NCI-H2107 (cell line): ENCODE measurements at places on chromosomes 4 and X.

- no peak for DNase-seq
These were observed 423.1 kb upstream of the PITX2 start for GRCh38 chr4:111045992-111046391.

DNA sequence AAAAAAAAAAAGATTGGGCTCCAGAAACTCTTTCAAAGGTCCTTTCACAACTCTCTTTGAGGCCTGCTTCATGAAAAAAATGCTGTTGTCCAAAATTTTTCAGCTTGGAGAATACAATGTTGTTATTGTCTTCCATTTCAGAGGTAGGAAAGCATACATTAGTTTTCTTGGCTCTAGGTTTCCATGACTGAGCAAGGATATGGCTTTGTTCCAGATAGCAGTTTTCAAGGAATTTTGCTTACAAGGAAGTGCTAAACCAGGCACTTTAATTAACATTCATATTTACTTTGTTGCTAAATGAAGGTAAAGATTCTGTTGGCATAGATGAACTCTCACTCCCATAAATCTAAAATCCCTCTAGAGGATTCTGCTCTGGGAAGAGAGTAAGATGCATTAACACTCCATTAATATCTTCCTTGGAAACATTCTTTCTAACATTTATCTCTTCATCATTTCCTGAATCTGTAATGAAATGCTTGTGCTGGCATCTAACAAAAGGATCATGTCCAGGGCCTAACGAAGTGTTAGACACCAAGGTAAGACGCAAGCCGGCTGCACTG, 118.4 kb downstream of the COL25A1 start:
- no peak for DNase-seq

DNA sequence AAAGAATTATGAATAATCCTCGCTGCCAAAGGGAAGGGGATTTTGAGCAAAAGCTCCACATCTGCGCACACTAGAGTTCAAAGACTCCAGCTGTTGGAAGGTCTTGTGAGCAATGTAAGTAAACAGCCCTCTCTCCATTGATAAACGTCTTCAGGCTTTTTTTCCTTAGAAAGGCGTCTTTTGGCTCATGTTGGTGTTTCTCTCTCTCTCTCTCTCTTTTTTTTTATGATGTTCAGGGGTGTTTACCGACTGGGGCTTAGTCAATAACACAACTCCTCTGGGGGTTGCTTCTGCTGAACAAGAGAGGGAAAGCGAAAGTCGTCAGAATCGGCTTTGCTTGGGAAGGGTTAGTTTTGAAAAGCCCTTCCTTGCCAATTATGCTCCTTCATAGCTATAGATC, 53.2 kb upstream of the C1QTNF7 start:
- no peak for DNase-seq

GRCh38 chrX:39828971-39829370, 268.8 kb downstream of the BCOR start:
- no peak for DNase-seq

DNA sequence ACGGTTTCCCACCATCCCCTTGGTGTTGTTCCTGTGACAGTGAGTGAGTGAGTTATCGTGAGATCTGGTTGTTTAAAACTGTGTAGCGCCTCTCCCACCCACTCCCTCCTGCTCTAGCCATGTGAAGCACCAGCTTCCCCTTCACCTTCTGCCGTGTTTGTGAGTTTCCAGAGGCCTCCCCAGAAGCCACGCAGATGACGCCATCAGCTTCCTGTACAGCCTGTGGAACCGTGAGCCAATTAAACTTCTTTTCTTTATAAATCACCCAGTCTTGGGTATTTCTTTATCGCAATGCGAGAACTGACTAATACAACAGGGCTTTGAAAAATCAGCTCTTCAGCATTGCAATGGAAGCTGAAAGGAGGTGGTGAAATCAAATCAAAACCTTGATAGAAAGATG, 50.0 kb downstream of the FGFBP1 start:
- no peak for DNase-seq

DNA sequence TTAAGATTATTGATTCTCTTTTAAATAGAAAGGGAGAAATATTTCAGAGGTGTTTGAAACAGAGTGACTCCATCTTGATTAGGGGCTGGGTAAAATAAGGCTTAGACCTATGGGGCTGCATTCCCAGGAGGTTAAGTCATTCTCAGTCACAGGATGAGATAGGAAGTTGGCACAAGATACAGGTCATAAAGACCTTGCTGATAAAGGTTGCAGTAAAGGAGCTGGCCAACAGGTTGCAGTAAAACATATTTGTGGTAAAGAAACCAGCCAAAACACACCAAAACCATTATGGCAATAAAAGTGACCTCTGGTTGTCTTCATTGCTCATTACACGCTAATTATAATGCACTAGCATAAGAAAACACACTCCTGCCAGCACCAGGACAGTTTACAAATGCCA, 165.0 kb downstream of the SPIN4 start:
- no peak for DNase-seq

DNA sequence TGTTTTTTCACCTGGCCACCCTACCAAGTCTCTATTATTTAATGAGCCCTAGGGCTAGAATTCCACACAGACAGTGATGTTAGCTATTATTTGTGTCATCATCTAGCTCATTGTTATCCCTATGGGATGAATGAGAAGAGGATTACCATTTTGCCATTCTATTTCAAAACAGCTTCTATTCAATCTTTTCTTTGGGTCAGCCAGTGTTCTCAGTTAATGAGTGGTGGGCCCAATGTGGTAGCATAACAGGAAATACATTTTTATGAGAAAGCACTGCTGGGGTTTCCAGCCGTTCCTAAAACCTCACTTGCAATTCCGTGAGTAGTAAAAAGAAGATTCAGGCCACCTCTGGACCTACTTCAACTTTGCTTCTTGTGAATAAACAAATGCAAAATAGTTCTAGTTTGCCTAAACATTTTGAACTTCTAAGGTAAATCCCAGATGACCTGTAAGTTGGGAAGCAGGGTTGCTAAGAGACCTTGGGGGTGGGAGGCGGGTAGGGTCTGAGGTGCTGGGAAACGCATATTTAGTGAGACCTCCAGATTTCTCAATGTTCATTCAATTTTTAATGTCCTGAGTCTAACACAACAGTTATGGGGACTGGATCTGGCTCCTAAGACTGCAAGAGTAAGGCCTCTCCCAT, 24.8 kb upstream of the CYP2U1 start:
- no peak for DNase-seq

- no peak for DNase-seq
These were observed 104.9 kb downstream of the CHIC2 start for GRCh38 chr4:53959343-53960120.

GRCh38 chrX:122546269-122546668, 637.8 kb upstream of the GRIA3 start:
- DNase-seq = no peak

GRCh38 chr4:184397516-184398163, 76.7 kb downstream of the IRF2 start:
- DNase-seq = no peak

- no peak for DNase-seq
These were observed 4.0 kb downstream of the MFAP3L start for GRCh38 chr4:170022211-170022610.

- no peak for DNase-seq
These were observed 42.4 kb downstream of the N4BP2 start for GRCh38 chr4:40099010-40099409.

GRCh38 chrX:67953658-67954057, 409.8 kb downstream of the AR start:
- no peak for DNase-seq

DNA sequence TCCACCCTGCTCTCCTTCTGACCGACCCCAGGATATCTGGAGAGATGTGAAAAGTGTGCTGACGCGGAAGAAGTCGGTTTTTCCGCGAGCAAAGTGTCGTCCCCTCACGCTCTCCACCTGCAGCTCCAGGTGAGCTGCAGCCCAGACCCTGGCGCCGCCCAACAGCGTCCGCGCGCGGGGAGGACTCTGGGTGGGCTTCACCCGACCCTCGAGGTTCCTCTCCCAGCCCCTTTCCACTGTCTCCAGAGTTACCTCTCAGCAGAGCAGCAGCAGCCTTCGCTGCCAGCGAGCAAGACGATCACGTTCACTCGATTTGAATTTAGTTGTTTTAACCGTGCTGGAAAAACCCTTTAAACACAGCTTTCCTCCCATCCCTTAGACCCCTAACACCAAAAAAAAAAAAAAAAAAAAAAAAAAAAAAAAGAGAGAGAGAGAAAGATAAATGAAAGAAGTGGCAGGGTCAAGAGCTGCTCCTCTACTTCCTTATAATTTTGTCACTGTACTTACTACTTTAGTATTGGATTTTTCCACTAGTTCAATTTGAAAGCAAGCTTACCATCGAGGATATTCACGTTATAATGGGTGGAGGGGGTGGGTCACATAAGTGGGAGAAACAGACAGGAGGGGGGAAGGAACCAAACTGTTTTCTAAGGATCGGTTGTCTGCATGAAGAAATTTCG, 758 bp upstream of the NR3C2 start:
- no peak for DNase-seq
